Liver (tissue), 10 donors: ENCODE measurements at places on chromosomes 7 and 10. TPM values are rescaled to one million over a fixed set of nuclear protein-coding genes. Genes with fewer than 3 reads are reported as not detected.

ATG9B gene
- not detected for total RNA-seq

GRCh38 chr10:34576797-34577196 lies 238.3 kb downstream of the PARD3 start:
- DNase-seq = no peak
- no peak overlapping the region for H3K27ac ChIP-seq
- peaks cover 6% of the 10 kb centered on the region for H3K4me1 ChIP-seq
- no peaks in the 10 kb centered on the region for H3K36me3 ChIP-seq
- H3K27me3 ChIP-seq = no peaks in the 10 kb centered on the region

- no peaks in the 10 kb centered on the region for H3K4me1 ChIP-seq
- no peaks in the 10 kb centered on the region for H3K36me3 ChIP-seq
- no peak for DNase-seq
- no peak overlapping the region for H3K4me3 ChIP-seq
- no peak overlapping the region for H3K27ac ChIP-seq
Observed at GRCh38 chr10:126052171-126052570, 155.8 kb downstream of the FANK1 start.

DNA sequence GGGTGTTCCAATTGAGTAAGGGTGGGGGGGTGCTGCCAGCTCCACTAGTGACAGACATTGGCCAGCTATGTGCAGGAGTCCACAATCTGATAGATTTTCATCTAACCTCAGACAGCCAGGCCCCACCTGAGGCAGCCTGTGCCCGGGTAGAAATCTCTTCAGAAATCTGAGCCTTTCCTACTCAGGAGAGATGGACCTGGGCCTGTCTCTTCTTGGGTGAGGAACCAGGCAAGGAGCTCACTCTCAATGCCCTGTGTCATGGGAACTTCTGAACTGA lies 86.9 kb downstream of the UBE2H start:
- H3K4me3 ChIP-seq = no peak overlapping the region
- H3K27ac ChIP-seq = peak overlapping the region; percentile 42
- no peaks in the 10 kb centered on the region for H3K27me3 ChIP-seq
- H3K4me1 ChIP-seq = peaks cover 5% of the 10 kb centered on the region
- DNase-seq = no peak

DNA sequence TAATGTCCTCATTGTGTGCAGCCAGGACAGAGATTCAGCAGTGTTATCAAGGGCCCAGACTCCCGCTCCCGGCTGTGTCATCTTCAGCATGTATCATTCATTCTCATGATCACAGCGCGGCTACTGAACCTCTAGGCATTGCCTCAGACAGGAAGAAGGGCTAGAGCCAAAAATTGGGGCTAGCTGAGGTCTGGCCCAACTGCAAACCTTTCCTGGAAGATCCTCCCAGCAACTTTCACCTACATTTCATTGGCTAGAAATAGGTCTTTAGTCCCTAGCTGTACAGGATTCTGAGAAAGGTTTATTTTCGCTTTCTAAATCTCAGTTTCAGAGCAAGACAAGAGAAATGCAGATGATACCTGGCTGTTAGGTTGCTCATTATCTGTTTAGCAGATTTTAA lies 81.9 kb downstream of the CREM start:
- no peaks in the 10 kb centered on the region for H3K36me3 ChIP-seq
- H3K27me3 ChIP-seq = no peaks in the 10 kb centered on the region
- H3K27ac ChIP-seq = peak overlapping the region; percentile 70
- H3K4me3 ChIP-seq = peak overlapping the region; percentile 14

GRCh38 chr7:70668606-70669358 lies 463.2 kb upstream of the GALNT17 start:
- H3K27ac ChIP-seq = peak overlapping the region; percentile 63
- no peaks in the 10 kb centered on the region for H3K4me1 ChIP-seq
- no peaks in the 10 kb centered on the region for H3K27me3 ChIP-seq
- DNase-seq = no peak
- no peak overlapping the region for H3K4me3 ChIP-seq

CCDC3 gene
- 6.6 TPM for total RNA-seq

GRCh38 chr10:93485690-93486089 lies 3.6 kb upstream of the MYOF start:
- H3K27me3 ChIP-seq = no peaks in the 10 kb centered on the region
- no peak overlapping the region for H3K27ac ChIP-seq
- DNase-seq = no peak
- H3K4me3 ChIP-seq = no peak overlapping the region
- H3K36me3 ChIP-seq = no peaks in the 10 kb centered on the region

SPDYE3 gene
- not detected for total RNA-seq

PLEKHS1 gene
- not detected for total RNA-seq

DNA sequence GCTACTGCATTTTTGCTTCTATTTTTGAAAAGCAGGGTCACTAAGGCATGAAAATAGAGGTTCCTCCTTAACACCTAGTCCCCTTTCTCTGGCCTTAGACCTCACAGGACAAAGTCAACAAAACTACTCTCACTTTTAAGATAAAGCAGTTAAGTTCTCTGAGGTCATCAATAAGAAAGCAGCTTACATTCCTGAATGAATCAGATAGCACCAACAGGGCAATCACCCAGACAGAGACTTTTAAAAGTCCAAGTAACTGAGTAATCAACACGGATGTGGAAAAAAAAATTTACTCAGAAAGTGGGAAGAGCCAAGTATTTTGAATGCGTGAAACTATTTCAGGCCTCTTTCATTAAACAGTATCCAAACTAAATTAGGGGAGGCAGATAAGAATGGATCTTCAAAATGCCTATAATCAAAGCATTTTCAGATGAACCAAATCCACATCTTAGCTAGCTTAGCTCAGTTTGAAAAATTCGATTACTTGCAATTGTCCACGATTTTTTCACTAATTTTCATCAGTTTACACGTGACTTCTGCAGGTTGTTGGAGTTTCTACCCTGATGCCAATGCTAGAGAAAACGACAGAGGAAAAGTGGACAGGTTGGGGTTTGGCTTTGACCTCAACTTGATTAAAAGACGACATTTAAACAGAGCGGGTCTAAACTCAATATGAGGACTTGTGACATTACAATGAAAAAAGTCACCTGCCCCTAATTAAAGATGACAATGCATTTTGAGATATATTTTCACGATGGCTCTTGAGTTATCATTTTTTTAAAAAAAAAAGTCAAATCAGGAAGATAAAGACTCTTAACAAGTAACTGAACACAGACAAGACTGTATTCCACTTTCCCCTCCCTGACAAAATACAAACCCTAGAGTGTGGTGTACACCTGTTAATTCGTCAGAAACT lies 1.6 kb downstream of the BEND7 start:
- no peaks in the 10 kb centered on the region for H3K36me3 ChIP-seq
- peak overlapping the region; percentile 69 for H3K4me3 ChIP-seq
- H3K27ac ChIP-seq = peak overlapping the region; percentile 69
- no peak for DNase-seq

VDAC2 gene
- total RNA-seq = 41.3 TPM

DNA sequence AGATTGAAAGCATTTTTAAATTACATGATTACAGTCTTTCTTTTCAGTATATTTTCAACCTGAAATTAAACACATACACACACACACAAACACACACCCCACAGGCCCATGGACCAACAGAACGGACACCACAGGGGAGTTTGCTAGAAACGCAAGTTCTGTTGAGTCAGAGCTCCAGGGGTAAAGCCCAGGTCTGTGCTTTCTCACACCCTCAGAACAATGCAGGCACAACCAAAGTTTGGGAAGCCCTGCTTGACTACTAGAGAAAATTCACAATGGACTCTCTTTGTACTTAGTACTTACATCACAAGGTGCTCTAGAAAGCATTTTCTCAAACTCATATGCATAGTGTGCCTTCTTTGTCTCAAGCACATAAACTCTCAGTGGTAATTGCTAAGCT lies 704.0 kb upstream of the IGFBP3 start:
- no peaks in the 10 kb centered on the region for H3K4me1 ChIP-seq
- no peaks in the 10 kb centered on the region for H3K27me3 ChIP-seq
- H3K4me3 ChIP-seq = no peak overlapping the region
- no peak for DNase-seq

DNA sequence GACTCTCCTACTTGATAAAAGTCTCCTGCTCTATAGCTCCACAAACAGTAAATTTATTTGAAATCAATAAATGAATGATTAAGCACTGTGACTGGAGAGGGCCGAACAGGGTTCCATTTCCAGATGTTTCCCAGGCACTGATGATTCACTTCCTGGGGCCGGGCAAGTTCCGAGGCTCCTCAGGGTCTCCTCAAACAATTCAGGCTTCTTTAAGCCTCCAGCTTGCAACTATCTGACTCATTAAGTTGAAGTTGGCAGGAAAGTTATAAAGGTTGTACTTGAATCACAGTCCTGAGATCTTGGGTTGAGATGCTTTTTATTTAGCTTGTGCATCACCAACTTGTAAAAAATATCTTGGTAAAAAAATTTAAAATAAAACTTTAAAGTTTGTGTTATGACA lies 612.9 kb downstream of the DNAJB6 start:
- H3K27me3 ChIP-seq = no peaks in the 10 kb centered on the region
- H3K36me3 ChIP-seq = no peaks in the 10 kb centered on the region
- H3K27ac ChIP-seq = no peak overlapping the region
- DNase-seq = no peak
- H3K4me3 ChIP-seq = no peak overlapping the region
